ENCODE measurements at places on chromosomes 3 and 15.
A peak's percentile ranks its signal among the peaks of the same experiment; 100 is the strongest.

DNA sequence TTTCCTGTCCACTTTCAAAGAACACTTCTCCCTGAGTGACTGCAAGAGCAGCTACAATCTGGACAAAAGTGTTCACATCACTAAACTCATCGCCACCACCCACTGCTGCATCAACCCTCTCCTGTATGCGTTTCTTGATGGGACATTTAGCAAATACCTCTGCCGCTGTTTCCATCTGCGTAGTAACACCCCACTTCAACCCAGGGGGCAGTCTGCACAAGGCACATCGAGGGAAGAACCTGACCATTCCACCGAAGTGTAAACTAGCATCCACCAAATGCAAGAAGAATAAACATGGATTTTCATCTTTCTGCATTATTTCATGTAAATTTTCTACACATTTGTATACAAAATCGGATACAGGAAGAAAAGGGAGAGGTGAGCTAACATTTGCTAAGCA is 1.8 kb downstream of the CCRL2 start:
- no peak for DNase-seq

DNA sequence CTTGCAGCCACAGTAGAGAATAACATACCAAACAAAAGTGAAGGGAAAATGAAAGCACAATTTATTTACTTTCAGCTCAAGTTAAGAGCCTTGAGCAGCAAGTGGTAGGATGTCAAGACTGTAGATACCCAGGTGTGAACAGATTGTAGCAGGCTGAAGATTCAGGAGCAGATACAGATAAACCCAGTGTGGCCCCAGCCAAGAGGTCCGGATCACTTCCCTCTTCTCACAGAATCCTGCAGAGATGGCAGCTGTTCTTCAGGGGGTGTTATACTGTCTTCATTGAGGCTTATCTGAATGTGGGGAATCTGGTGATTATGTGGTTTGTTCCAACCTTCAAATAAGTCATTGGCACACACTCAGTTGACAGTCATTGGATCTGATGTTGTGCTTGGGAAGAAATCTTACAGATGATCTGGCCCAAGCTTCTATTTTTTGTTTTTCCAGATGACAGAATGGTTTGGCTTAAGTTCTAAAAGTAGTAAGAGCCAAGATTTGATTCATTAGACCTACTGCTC is 2.2 kb downstream of the STARD9 start:
- no peak for DNase-seq

GRCh38 chr3:40055956-40056355 is 246.5 kb downstream of the MYRIP start:
- DNase-seq: no peak

- DNase-seq: no peak
Observed at GRCh38 chr3:144586382-144586781, 614.8 kb downstream of the DIPK2A start.

GRCh38 chr15:68348081-68348480 is 70.5 kb downstream of the FEM1B start:
- DNase-seq: no peak

GRCh38 chr15:63896336-63897115 is 62.8 kb upstream of the HERC1 start:
- DNase-seq: peak; percentile 83

DNA sequence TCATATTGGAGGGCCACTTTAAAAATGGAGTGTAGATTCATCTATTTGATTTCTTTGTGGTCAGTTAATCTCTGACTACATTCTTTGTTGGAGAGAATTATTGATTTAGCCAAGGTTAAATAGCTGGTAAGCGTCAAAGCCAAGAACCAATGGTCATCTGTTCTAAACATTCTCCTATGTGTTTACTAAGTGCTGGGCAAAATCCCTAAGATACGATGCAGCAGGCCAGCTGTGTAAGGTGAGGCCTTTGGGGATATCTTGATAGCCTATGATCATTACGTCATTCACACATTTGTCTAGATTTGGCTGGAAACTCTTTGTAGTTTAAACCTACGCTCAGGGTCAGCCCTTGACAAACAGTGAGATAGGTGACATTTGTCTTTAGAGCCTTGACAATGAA is 236.2 kb downstream of the NR1D2 start:
- DNase-seq: no peak

GRCh38 chr15:75646944-75647364 is 758 bp upstream of the SNX33 start:
- DNase-seq: no peak

- DNase-seq: no peak
Observed at GRCh38 chr15:32691689-32692038, 26.1 kb upstream of the GREM1 start.

- DNase-seq: no peak
Observed at GRCh38 chr3:27670619-27671018, 51.5 kb downstream of the EOMES start.

All from RCC 7860 (cell line).